ENCODE measurements at places on chromosomes 3 and 15.

GRCh38 chr15:92899601-92899947 lies 550 bp upstream of the CHD2 start:
- no peak for DNase-seq

GRCh38 chr3:167936019-167936418 lies 159.7 kb downstream of the GOLIM4 start:
- DNase-seq: no peak

GRCh38 chr3:12797124-12797891 lies 828 bp downstream of the CAND2 start:
- DNase-seq: no peak

- no peak for DNase-seq
Observed at GRCh38 chr3:40254891-40255290, 54.6 kb upstream of the EIF1B start.

DNA sequence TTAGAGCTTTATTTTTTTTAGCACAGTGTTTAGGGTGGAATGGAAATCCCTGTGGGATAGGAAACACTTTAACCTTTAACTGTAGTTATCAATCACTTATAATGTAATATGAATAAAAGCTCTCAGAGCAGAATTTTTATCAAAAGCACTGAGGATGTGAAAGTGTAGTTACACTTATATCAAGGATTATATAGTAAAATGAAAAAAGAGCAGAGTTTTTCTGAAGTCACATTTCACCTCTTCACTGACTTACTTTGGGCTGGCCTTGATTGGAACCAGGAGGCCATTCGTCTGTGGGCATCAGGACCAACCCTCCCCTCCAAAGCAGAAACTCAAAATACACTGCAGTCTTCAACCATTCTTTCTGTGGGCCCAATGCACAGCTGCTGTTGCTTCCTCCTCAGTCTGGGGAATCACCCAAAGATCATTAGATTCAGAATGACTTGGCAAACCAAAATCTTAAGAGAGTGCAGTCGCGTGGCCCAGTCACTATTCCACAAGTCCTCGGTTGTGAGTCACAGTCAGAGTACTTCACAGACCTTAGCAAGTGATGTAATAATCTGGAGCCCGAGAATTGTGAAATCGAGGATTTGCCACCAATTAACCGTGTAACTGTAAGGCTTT lies 132.6 kb upstream of the COL8A1 start:
- no peak for DNase-seq

DNA sequence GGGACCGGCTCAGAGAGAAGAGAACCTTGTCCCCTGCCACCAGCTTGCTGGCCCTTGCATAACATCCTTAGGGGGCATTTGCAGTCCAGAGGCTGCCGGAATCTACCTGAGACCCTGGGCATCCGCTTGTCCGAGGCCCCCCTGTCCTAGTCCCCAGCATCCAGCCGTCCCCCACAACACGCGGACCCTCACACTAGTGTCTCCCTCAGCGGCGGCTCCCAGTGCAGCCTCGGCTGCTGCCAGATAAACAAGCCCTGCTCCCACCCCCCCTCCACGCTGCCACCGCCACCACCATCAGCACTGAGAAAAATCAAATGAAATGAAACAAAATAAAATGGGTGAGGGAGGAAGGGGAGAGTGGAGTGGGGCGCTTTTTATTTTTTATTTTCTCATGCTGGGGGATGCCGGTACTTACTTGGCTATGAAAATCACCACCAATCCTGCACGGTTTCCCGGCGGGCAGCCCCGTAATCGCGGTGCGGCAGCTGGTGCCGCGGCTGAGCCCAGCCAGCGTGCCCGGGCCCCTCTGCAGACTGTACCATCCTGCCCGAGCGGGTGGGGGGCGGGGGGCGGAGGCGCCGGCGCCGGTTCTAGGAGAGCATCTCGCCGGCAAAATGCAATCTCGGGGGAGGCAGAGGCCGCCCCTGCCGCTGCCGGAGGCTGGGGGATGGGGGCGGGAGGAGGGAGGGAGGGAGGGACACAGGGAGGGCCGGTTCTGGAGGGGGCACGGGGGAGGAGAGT lies at the start of gene ATP2B2:
TSS of gene ATP2B2 (minus strand) at position 537 of the 741 bp plus-strand sequence. CDS start 56,043 bp downstream, outside the sequence.
- DNase-seq: no peak

DNA sequence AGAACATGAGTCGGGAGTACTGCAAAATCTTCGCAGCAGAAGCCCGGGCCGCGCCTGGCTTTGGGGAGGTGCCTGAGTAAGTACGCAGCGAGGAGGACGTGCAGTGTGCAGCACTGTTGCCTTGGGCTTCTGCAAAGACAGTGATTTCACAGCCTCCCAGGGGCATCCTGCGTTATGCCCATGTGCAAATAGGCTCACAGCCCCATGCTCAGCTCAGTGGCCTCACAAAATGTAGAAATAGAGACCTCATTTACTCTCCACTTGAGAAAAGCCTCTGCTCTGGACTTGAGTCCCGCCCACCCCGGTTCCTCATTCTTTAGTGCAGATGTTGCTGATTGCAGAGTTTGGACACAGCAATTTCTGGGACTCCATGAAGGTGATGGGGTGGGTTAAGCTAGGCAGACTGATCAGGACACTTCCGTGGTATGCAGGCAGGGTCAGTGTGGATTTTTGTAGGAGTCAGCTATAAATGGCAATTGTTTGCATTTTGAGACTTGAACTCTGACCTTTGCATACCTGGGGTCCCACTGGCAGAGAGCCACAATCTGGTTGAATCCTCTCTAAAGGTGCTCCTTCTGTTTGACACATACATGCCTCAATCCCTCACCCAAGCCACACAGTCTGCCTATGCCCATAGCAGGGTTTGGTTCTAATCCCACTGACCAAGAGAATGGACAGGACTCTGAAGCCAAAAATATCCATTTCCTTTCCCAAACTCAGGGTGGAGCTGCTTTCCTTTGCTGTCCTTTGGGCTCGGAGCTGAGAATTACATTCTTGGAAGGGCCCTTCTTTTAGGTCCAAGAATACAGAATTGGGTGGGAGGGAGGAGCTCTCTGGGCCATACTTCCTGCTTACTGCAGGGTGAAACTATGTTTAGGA lies 20.7 kb upstream of the SLC28A1 start:
- no peak for DNase-seq

DNA sequence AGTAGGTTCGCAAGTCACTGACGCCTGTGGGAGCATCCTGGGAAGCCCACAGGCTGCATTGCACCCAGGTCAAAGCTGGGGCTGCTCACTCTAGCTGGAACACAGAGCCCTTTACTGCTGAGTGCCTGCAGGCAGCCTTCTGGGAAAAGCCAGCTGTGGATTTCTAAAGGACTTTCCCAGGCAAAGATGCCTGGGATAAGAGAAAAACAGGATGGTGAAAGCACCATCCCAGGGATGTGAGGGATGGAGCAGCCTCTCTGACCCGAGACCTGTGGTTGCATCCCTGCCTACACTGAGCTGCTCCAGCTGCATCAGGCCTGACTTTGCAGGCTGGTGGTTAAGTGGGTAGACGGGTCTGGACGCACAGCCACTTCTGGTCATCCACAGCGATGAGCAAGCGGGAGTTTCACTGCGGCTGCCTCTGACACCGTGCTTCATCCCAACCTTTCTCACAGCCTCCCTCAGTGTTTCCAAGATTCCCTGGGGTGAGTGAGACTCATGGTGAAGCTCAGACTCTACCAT lies 52.5 kb upstream of the AMOTL2 start:
- no peak for DNase-seq

DNA sequence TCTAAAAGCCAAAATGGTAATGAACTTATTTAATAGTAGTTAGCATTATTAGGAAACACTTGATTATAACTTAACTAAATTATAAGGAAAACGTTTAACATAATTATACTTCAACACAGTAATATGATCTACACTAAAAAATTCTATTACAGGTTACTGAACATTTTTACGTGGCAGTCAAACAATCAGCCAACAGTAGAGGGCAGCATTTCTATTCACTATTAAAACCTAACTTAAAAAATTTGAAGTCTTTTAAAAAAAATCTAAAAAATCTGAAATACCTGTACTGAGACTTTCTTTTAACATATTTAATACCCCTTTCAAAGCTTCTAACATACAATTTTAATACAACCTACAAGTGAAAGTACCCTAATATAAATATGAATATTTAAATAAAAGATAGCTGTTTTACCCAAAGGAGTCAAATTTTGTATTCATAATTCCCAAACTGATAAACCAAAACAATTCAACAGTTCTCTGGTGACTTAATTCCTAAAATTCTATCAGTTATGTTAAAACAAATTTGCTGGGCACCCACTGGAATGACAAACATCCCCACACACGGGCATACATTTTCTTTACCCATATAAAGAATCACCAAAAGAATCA lies 41.5 kb downstream of the DLG1 start:
- no peak for DNase-seq

DNA sequence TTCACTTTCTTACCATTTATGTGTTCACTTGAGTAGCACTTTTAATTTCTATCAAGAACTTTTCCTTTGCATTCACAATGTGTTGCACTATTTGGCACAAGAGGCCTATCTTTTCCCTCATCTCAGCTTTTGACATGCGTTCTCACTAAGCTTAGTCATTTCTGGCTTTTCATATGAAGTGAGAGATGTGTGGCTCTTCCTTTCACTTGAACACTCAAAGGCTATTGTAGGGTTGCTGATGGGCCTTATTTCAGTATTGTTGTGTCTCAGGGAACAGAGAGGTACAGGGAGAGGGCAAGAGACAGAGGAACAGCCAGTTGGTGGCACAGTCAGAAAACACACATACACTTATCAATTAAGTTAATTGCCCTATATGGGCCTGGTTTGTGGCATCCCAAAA lies 127.4 kb upstream of the MLF1 start:
- DNase-seq: no peak

- no peak for DNase-seq
Observed at GRCh38 chr15:67066959-67067853, 1.8 kb downstream of the SMAD3 start.

- DNase-seq: no peak
Observed at GRCh38 chr15:53448232-53449015, 311.0 kb downstream of the WDR72 start.

DNA sequence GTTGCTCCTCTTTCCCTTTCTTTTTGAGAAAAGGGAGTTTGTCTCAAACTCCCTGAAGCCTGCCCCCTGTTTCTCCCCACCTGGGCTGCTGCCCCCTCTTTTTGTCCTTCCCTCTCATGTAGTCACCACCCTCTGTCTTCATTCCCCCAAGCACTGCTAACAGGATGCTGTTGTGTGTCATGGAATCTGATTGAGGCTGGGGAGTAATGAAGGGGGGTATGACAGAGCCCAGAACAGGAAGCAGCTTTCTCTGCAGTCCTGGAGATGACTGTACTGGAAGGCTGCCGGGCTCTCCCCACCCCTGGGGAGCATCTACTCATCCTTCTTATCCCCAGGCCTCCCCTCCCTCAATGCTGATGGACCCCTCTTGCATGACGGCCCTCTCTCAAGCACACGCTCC lies 181.6 kb downstream of the ABHD5 start:
- DNase-seq: peak; percentile 73

DNA sequence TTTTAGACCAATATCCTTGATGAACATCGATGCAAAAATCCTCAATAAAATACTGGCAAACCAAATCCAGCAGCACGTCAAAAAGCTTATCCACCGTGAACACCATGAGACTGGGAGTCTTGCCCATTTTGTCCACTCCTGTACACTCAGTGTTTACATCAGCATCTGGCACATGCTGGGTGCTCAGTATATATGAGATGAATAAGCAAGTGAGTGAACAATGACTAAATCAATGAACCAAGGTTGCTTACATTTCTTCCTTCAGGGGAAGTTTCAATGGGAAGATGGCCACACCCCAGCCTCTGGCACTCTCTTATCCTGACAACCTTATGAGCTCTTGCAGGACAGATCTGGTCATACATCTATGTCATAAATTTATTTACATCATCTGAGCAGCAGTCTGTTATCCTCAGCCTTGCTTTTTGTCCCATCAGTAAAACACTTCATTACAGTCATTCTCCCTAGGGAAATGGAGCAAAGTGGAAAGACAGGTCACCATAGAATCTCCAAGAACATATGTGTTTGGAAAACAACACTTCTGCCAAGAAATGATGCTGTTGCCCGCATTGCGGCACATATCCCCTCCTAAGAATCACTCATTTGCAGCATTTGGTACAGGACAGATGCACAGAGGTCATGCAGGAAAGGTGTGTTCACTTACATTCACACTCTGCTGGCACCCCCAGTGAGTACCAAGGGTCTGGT lies 171.8 kb upstream of the EIF1B start:
- no peak for DNase-seq

- DNase-seq: peak; percentile 95
Observed at GRCh38 chr15:83305704-83306291, 21.3 kb upstream of the BNC1 start.

DNA sequence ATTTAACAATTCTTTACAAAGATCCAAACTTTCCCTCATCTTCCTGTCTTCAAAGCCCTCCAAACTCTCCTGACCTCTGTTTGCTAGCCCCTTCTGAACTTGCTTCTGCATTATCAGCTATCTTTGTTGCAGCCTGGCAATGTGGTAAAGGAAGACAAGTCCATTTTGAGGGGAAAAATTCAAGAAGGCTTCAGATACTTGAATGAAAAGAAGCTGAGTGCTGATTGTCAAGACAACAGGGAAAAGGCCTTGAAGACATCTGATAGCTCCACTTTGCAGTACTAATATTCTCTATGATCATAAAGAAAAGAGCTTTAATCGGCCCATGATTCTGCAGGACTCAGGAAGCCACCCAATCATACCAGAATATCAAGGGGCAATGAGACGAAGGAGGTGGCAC lies 91.8 kb downstream of the LMLN start:
- DNase-seq: no peak

- no peak for DNase-seq
Observed at GRCh38 chr3:187293516-187294430, 2.2 kb upstream of the MASP1 start.

DNA sequence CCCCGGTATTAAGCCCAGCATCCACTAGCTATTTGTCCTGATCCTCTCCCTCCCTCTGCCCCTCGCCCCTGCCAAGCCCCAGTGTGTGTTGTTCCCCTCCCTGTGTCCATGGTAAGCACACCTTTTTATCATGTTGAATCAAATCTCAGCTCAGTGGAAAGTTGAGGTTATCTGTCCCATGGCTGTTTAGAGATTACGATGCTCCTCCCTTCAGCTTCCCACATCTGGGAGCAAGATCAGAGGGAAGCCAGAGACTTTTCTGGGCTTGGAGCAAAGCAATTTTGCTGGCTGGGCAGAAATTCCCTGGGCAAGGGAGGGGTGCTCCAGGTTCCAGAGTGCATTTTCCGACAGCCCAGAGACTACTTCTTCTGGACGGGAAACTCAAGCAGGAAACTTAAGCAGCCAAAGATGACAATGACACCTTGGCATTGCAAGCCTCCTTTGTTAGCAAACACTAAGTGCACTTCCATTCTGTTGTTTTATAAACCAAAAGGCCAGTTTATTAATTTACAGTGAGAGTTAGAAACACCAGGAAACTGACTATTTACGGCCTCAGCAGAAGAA lies 104.5 kb downstream of the MESD start:
- DNase-seq: no peak

GRCh38 chr3:100093831-100094230 lies 20.5 kb downstream of the FILIP1L start:
- DNase-seq: no peak

- DNase-seq: no peak
Observed at GRCh38 chr3:13283877-13284264, 136.3 kb downstream of the NUP210 start.

GRCh38 chr3:57298041-57298440 lies 5.6 kb upstream of the ASB14 start:
- DNase-seq: no peak

Data from RWPE2 (cell line).